ENCODE measurements at places on chromosomes 12 and 14.
A peak's percentile ranks its signal among the peaks of the same experiment; 100 is the strongest.

DNA sequence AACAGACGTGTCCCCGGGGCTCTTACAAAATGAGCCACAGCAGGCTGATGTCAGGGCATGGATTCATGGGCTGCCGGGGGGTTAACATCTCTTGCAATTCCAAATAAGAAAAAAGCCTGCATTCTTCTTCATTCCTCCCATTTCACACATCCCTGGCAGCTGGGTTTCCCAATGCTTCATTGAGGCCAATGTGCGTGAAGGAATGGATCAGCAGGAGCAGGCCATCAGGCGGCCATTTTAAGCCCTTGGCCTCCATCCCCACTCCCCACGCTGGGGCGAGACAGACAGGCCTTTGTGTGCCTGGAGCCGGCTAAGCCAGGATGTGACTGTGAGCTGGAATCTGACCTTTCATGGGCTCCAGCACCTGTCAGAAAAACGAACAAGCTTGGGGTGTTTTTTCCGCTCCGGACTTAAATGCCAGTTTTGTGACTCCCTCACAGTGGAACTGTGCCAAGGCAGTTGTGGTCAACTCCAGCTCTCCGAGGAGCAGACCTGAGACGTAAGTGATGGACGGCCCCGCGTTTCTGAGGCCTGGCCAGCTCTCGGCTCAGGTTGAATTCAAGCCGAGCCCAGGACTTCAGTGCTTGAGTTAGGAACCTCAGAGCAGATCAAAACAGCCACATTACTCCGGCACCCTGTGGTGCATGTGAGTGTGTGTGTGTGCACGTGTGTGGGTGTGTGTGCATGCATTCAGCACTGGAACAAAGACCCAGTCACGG is 133.1 kb downstream of the TMEM30B start:
- DNase-seq = no peak

- peak; percentile 7 for DNase-seq
Observed at GRCh38 chr14:106694638-106695393, 1168.4 kb downstream of the TMEM121 start.

DNA sequence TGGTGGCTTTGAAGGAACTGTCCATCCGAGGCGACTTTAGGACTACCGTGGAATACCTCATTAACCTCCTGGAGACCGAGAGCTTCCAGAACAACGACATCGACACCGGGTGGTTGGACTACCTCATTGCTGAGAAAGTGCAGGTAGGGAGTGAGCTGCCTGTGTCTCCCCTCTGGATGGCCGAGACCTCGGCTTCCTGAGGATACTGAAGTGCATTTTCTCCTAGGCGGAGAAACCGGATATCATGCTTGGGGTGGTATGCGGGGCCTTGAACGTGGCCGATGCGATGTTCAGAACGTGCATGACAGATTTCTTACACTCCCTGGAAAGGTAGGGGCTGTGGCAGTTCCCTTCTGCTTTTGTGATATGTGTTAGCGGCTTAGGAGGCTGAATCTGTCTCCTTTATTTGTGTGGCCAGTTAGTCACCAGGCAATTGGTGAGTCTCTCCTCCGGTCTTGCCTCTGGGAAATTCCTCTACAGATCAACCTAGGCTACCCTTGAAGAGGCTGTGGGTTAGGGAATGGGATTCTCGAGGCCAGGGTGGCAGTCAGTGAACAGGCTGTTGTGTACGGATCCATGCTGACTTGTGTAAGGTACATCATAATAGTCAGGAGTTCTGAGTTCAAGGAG is 75.3 kb downstream of the ACACB start:
- no peak for DNase-seq

GRCh38 chr14:22147716-22148115 is 441.3 kb downstream of the DAD1 start:
- no peak for DNase-seq

GRCh38 chr12:87793131-87793530 is 236.1 kb downstream of the C12orf50 start:
- no peak for DNase-seq

- no peak for DNase-seq
Observed at GRCh38 chr14:30159374-30159773, 231.7 kb upstream of the PRKD1 start.
